AG08395 (cell line): ENCODE measurements at places on chromosomes 6 and 20.
A peak's percentile ranks its signal among the peaks of the same experiment; 100 is the strongest.

DNA sequence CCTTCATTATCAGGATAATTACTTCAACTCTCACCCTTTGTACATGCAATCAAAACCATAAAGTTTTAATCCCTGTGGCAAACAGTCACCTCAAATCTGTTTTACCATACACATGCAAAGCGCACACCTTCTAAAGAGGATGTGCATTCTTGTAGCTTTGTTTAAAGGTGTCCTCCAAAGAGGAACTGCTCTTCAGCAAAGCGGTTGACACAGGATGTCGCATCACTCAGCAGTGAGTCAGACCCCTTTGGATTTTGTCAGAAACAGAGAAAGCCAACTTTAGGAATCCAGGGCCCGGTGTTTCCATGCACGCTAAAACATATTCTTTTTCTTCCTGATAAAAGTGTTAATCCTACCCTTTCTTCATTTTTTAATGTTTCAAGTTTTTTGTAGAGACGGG, 268.3 kb upstream of the ARID1B start:
- DNase-seq: no peak

DNA sequence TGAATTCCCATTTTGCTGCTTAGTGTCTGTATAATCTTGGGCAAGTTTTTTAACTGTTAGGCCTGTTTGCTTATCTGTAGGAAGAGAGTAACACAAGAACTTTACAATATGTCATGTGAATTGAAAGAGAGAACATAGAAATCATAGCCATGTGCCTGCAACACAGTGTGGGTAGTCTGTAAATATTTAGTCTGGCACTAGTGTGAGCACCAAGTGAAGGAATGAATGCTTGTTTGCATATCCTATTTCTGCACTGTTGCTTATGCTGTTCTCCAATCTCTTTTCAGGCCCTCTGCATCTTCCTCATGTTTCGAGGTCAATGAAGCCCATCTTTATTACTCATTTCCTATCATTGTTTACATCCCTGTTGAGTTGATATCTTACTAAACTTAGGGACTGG, 49.2 kb downstream of the CBFA2T2 start:
- peak; percentile 7 for DNase-seq

- no peak for DNase-seq
These were observed 75.8 kb downstream of the PSMG4 start for GRCh38 chr6:3334555-3334954.

DNA sequence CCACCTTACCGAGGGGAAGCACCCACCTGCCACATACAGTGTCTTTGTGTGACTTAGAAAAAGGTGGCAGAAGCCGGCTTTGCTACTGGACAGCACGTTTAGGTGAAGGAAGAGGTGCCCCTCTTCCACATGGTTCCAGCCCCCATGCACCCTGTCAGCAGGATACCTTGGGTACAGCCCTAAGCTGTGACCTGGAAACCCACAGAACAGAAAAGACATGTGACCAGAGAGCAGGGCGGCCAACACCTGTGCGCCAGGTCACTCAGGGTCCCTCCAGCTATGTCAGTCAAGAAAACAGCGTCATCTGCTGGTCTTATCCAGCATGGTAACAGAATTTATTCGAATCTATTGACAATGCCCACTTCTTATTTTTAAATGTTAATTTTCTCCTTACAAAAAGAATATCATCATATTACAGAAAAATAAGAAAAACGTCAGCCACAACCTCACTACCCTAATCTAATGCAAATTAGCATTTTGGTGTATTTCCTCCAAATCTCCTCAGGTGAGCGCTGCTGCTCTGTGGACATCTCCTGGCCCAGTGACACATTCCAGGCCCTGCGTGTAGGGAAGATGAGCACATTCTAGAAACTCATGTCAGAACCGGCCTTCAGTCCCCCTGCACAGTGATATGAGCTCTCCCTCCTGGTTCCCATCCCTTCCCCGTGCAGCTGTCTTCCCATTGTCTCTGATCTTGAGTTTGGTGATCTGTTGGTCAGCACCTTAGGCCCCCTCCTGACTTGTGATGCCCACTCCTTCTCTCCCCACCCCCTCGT, 37.2 kb downstream of the GTF2H5 start:
- DNase-seq: no peak

GRCh38 chr6:96939007-96939805, 14.7 kb downstream of the KLHL32 start:
- peak; percentile 19 for DNase-seq

DNA sequence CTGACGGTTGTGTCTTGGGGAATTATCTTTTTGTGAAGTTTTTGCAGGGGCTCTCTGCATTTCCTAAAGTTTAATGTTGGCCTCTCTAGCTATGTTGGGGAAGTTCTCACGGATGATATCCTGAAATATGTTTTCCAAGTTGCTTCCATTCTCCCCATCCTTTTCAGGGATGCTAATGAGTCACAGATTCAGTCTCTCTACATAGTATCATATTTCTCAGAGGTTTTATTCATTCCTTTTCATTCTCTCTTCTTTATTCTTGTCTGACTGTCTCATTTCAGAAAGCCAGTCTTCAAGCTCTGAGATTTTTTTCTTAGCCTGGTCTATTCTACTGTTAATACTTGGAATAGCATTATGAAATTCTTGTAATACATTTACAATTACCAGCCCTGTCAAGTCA, 61.3 kb downstream of the UNC5CL start:
- no peak for DNase-seq

DNA sequence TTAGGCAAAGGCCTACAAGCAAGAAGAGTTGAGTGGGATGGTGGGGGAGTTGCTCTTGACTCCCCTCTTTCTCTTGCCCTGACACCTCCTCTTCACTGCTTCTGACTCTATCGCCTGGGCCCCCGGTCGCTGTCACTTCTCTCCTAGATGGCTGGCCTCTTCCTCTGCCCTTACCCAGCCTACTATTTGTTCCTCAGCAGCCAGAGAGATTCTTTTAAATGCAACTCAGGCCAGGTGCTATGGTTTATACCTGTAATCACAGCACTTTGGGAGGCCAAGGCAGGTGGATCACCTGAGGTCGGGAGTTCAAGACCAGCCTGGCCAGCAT, 4.3 kb upstream of the PDYN start:
- DNase-seq: no peak
